CD4-positive, alpha-beta T cell (primary cell): ENCODE measurements at places on chromosomes 16 and 17.

DNA sequence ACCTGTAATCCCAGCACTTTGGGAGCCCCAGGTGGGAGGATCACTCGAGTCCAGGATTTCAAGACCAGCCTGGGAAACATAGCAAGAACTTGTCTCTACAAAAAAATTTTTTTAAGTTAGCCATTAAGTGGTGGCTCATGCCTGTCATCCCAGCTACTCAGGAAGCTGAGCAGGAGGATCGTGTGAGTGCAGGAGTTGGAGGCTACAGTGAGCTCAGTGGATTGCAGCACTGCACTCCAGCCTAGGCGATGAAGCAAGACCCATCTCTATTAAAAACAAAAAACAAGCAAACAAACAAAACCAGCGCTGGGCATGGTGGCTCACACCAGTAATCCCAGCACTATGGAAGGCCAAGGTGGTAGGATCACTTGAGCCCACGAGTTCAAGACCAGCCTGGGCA is 38.0 kb downstream of the HEATR3 start:
- no peak overlapping the region for H3K27ac ChIP-seq
- H3K27me3 ChIP-seq, result no peaks in the 10 kb centered on the region
- no peaks in the 10 kb centered on the region for H3K4me1 ChIP-seq
- no peak for DNase-seq
- H3K36me3 ChIP-seq, result peaks cover 73% of the 10 kb centered on the region

- DNase-seq, result no peak
- H3K27me3 ChIP-seq, result no peaks in the 10 kb centered on the region
- H3K36me3 ChIP-seq, result peaks cover 11% of the 10 kb centered on the region
- H3K4me1 ChIP-seq, result no peaks in the 10 kb centered on the region
- H3K27ac ChIP-seq, result no peak overlapping the region
These were observed 27.9 kb downstream of the RPRML start for GRCh38 chr17:46950997-46951621.

DNA sequence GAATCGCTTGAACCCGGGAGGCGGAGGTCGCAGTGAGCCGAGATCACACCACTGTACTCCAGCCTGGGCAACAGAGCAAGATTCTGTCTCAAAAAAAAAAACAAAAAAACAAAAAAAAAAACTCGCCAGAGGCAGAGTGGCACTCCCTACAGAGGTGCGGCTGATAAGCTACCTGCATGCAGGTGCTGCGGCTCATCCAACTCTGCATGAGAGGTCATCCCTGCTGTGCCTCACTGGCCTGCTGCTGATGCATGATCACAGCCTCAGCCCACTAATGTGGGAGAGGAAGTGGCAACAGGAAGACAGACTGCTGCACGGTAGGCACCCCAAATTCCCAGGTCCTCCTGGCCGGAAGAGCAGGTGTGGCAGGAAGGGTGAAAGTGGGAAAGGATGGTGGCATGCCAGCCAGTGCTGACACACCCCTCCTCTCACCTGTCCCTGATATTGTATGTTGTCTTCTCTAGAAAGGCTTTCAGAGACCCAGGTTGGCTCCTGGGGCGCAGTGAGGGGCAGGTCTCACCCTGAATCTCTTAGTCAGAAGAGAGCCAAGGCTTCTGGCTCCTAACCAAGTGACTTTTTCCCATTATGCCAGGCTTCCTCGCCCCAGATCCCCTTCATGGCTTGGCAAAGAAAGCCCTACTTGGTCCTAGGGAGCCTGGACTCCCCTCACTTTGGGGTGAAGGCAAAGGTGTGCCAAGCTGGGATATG is 11.8 kb downstream of the NXPH3 start:
- peaks cover 10% of the 10 kb centered on the region for H3K36me3 ChIP-seq
- no peak overlapping the region for H3K4me3 ChIP-seq
- H3K27me3 ChIP-seq, result no peaks in the 10 kb centered on the region
- H3K27ac ChIP-seq, result no peak overlapping the region
- H3K4me1 ChIP-seq, result peaks cover 6% of the 10 kb centered on the region
- no peak for DNase-seq

- H3K27ac ChIP-seq, result no peak overlapping the region
- no peaks in the 10 kb centered on the region for H3K27me3 ChIP-seq
- no peaks in the 10 kb centered on the region for H3K4me1 ChIP-seq
- peaks cover 19% of the 10 kb centered on the region for H3K36me3 ChIP-seq
- no peak overlapping the region for H3K4me3 ChIP-seq
- DNase-seq, result no peak
These were observed 25.1 kb downstream of the ALDH3A2 start for GRCh38 chr17:19673623-19674022.

DNA sequence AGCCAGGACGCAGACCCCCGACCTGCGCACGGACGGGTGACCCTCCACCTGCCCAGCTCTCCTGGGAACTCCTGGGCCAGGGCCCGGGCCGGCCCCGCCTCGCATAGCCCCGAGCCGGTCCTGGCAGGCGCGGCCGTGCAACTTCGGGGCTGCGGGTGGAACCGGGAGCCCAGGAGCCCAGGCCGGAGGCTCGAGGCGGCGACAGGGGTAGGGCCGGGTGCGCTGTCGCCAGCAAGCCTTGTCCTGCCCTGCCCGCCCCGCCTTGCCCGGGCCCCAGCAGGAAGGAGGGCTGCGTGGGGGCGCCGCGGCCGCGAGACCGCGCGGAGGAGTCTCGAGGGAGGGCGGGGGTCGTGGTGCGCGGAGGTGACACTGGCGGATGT is 408 bp downstream of the LMF1 start:
- peak overlapping the region; percentile 66 for H3K4me3 ChIP-seq
- no peaks in the 10 kb centered on the region for H3K27me3 ChIP-seq
- no peak for DNase-seq

DNA sequence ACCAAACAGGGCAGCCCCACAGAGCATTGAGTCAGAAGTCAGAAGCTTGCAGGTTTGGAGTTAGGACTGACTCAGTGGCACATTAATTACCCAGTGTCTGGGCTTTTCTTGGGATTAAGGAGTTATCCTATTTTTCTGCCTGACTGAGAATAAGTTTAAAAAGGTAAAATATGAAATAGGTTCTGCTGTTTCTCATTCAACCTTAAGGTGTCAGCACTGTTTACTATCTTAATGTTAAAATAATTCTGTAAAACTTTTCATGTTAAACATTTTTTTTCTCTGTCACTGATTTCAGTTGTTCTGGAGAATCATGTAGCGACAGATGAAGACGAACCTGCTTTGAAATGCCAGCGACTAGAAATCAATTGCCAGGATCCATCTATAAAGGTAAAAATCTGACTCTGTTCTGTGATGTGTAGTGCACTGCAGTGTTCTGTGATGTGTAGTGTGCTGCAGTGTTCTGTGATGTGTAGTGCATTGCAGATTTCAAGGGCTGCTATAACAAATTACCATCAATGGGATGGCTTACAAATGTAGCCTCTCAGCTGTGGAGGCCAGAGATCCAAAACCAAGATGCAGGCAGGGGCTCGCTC is 128.0 kb downstream of the LAT start:
- H3K4me1 ChIP-seq, result peaks cover 9% of the 10 kb centered on the region
- peaks cover 34% of the 10 kb centered on the region for H3K36me3 ChIP-seq
- no peak overlapping the region for H3K27ac ChIP-seq
- no peak for DNase-seq
- no peaks in the 10 kb centered on the region for H3K27me3 ChIP-seq

DNA sequence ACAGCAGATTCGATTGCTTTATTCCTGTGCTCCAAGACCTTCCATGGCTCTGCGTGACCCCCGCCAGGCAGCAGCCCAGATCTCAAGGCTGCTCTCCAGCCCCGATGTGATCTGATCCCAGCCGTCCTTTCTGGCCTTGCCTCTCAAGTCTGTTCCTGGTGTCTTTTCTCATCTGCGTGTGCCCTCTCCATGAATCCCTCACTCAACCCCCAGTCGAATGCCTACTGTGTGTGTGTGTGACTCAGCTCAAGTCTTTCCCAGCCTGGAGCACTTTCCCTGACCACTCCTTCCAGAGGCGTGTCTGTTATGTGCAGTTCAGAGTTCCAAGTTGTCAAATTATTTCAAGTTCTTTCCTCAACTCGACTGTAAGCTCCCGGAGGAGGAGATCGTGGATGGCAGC is 64.0 kb downstream of the MRM1 start:
- no peaks in the 10 kb centered on the region for H3K4me1 ChIP-seq
- no peak overlapping the region for H3K27ac ChIP-seq
- H3K4me3 ChIP-seq, result no peak overlapping the region
- DNase-seq, result no peak

DNA sequence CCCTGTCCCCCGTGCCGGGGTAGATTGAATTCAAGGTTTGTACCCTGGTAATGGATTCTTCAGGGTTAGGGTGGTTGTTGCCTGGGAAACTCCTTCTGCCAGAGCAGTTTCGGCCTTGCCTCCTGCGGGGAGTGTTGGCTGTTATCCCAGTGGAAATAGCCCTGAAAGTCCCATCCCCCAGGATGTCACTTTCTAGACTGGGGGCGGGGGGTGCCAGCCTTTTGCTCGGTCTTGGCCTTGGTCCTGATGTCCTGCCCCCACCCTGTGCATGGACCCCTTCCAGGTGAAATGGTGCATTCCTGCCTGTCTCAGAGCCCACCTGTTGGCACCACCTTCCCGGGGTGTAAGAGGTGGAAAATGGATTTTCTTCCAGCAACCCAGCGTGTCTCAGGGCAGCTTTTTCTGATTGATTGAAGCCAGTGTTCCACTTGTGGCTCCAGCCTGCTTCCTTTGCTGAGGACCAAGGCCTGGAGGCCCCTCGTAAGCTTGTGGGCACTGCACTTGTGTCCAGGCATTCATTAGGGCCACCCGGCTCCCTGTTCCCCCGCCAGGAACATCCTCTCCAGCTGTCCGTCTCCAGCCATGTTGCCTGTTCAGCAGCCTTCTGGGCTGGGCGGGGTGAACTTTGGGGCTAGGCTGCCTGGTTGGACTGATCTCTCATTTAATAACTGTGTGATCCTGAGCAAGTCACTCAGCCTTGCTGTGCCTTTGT is 25.6 kb downstream of the MGAT5B start:
- H3K4me3 ChIP-seq, result no peak overlapping the region
- no peaks in the 10 kb centered on the region for H3K4me1 ChIP-seq
- H3K27me3 ChIP-seq, result no peaks in the 10 kb centered on the region
- no peaks in the 10 kb centered on the region for H3K36me3 ChIP-seq
